ENCODE measurements at places on chromosomes 13 and 19. TPM values are rescaled to one million over a fixed set of nuclear protein-coding genes. Genes with fewer than 3 reads are reported as not detected.

SPRED3 gene
- total RNA-seq = 1.7 TPM

PGLYRP1 gene
- not detected for total RNA-seq

NCR1 gene
- not detected for total RNA-seq

ADGRE3 gene
- not detected for total RNA-seq

LGI4 gene
- total RNA-seq = 0.70 TPM

RAB11B gene
- total RNA-seq = 66.8 TPM

C1QTNF9 gene
- total RNA-seq = not detected

RPL13A gene
- 5,481 TPM for total RNA-seq

ELANE gene
- not detected for total RNA-seq

TRPC4 gene
- total RNA-seq = not detected

SLC17A7 gene
- not detected for total RNA-seq

- DNase-seq = peak; percentile 4
These were observed 379.4 kb downstream of the KLF12 start for GRCh38 chr13:73754727-73755292.

DNA sequence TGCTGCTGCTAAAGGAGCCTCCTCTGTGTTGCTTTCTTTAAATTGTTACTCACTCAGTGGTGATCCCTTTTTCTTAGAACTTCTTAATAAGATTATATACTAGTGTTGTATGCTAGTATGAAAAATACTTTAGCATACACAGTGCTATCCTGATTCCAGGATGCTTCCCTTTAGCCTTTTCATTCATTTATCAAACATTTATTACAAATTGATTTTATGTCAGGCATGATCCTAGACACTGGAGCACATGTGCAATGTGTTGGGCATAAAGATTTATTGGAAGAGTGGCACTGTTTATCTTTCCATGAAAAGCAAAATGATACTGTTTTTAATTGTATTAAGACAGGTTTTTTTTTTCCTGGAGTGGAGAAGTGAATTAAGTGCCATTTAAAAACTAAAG lies 249.6 kb downstream of the GPC5 start:
- DNase-seq = no peak

- DNase-seq = no peak
These were observed 887.3 kb downstream of the DIAPH3 start for GRCh38 chr13:59276436-59276835.

- DNase-seq = no peak
These were observed 1246.5 kb downstream of the UQCRFS1 start for GRCh38 chr19:27966390-27966816.

DNA sequence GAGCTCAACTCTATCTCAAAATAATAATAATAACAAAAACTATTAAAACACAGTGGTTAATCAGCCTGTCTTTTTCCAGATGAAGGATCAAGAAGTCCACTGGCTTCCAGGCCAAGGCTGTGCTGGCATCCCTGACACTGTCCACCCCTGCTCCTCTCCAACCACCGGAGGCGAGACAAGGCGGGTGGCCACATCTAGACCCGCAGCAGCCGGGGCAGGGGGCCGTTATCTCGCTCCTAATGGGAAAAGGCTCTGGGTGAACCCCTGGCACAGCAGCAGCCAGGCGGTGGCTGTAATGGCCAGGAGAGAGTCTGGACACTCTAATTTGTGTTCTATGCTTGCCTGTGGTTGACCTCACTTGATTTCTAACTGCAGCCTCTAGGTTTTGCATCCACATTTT lies 158.0 kb upstream of the SOX1 start:
- DNase-seq = no peak

DNA sequence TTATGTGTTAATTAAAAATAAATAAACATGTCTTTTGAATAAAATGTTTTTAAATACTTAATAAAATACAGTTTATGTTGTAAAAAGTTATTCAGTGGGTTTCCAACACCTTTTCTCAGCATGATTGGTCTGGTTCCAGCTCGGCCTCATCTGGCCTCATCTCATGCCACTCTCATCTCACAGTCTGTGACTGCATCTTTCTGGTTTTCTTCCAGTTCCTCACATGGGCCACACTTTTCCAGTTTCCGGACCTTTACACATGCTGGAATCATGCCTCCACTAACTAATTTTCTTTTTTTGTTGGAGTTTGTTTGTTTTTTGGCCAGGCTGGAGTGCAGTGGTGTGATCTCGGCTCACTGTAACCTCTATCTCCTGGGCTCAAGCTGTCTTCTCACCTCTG lies 82.5 kb downstream of the RUBCNL start:
- no peak for DNase-seq

DNA sequence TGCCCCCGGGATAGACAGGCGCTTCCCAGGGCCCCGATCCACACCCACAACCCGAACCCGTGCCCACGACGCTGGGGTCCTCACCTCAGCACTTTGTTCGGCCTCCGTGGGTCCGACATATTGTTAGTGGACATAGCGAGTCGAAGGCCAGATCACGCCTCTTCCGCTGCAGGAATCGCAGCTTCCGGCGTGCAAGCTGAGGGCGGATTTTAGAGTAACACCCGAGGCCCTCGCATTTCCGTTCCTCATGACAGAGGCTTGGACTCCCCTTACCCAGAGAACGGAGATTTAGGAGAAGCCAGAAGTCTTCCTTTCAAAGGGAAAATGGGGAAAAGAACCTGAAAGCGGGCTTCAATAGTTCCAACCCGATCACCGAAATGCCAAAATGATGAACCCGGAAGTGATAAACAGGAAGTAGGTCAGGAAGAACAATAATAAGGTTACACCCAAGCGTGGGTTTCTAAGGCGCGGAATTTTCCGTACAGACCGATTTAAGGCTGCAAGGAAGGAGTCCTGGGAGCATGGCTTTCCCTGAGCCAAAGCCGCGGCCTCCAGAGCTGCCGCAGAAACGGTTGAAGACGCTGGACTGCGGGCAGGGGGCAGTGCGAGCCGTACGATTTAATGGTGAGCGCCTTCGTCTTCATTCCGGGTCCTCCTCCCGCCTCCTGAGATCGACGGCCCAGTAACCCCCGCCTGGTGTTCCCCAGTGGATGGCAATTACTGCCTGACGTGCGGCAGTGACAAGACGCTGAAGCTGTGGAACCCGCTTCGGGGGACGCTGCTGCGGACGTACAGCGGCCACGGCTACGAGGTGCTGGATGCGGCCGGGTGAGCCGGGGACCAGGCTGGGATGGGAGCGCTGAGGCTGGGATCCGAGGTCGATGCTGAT lies 2.9 kb downstream of the WDR83 start:
- peak; percentile 62 for DNase-seq

DNA sequence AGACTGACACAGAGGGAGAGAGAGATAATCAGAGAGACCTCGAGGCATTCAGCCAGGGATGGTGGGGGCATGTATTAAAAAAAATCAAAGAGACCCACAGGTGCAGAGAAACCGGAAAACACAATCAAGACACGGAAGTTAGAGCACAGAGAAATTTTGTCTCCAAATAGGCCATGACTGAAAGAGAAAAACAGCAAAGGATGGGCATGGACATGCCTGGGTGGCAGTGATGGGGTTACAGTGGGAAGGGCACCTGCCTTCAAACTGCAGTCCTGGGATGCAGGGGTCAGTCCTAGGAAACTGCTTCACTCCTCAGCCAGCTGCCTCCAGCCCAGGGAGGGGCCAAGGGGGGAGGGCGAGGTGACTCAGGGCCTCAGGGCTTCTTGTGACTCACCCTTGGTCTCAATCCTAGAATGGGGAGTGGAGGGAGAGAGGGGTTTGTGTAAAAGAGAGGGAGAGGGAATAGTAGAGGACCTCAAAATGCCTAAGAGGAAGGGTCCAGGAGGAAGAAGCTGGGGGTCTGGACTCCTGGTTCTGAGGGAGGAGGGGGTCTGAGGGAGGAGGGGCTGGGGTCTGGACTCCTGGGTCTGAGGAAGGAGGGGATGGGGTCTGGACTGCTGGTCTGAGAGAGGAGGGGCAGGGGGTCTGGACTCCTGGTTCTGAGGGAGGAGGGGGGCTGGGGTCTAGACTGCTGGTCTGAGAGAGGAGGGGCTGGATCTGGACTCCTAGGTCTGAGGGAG lies 3.6 kb upstream of the KCNN4 start:
- peak; percentile 42 for DNase-seq

GRCh38 chr13:51833980-51834379 lies 11.0 kb downstream of the TMEM272 start:
- DNase-seq = no peak

- no peak for DNase-seq
These were observed 158.7 kb upstream of the RNF113B start for GRCh38 chr13:98335721-98336120.

DNA sequence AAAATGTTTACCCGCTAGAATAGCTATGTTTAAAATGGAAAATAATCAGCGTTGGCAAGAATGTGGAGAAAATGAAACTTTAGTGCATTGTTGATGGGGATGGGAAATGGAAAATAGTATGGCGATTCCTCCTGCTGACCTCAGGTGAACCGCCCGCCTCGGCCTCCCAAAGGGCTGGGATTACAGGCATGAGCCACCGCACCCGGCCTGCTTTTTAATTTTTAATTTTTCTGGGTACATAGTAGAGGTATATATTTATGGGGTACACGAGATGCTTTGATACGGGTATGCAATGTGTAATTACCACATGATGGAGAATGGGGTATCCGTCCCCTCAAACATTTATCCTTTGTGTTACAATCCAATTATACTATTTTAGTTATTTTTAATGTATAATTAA lies 7.3 kb upstream of the NLRP8 start:
- DNase-seq = no peak

DNA sequence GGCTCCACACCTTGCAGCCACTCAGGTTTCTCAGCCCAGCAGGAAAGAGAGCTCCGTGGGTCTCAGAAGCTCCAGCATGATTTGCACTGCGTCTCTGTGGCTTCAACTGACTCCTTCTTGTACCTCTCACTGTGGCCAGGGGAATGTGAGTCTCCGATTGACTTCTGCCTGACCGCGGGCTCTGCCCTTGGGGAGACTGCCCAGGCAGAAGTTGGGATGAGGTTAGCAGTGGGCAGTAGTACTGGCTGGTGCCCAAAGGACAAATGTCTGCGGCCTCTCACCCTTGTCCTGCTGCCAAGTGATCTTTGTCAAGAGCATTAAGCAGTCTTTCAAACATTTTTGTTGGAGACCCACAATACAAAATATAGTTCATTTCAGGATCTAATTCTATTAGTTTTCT lies 34.4 kb upstream of the FXYD3 start:
- DNase-seq = no peak

DNA sequence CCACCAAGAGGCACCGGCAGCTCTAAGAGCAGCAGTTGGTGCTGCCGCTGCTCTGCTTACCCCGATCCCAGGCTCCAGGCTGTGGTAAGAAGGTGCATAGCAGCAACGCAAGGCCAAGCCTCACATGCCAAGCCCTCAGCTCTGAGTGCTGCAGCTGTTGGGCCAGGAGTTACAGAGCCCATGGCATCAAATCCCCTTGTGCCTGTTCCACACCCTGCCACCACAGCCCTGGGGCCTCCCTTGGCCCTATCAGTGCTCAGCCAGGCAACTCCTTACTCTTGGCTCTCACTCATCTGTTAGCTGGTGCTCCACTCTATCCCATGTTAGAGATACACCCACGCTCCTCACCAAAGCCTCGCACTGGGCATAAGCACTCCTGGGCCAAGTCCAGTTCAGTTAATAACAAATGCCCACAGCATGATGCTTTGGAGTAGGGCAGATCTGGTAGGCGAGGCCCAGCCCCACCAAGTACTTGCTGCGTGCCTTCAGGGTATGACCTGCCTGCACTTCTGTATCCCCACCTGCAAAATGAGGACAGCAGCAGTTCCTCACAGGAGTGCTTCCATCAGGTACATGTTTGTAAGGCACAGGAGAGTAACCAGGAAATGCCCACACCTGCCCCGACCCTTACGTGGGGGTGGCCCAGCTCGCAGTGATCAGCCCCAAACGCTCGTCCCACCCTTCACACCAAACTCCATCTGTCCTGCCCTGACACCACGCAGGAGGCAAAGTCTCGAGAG lies 16.2 kb downstream of the AKAP8L start:
- DNase-seq = no peak

DNA sequence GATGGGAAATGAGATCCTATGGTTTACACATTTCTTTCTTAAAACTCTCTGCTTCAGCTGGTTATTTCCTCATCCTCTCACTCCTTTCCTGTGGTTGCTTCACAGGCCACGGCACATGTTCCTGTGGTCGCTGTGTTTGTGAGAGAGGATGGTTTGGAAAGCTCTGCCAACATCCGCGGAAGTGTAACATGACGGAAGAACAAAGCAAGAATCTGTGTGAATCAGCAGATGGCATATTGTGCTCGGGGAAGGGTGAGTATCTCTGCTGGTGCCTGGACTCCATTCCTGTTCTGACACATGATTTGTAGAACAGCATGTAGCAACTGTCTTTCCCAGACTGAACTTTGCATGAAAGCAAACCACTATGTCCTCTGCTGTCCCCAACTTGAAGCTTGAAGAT lies 254.2 kb downstream of the ITGBL1 start:
- peak; percentile 59 for DNase-seq

- DNase-seq = no peak
These were observed 33.5 kb upstream of the ITM2B start for GRCh38 chr13:48199404-48199946.

DNA sequence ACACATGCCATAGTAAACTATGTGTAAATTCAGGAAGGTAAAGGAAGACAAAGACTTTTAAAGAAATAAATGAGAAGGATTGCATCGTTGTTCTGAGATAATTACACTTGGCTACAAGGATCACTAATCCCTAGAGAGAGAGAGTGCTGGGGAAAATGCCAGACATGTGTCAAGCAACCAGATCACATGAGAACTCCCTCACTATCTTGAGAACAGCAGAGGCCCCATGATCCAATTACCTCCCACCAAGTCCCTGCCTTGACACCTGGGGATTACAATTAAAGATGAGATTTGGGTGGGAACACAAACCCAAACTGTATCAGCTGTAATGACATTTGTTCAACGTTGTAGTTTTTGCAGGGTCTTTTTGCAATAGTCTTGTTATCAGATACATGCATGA lies 1600.9 kb upstream of the MIR17HG start:
- DNase-seq = no peak

GRCh38 chr13:39597838-39598237 lies 5.2 kb downstream of the LHFPL6 start:
- DNase-seq = no peak

DNA sequence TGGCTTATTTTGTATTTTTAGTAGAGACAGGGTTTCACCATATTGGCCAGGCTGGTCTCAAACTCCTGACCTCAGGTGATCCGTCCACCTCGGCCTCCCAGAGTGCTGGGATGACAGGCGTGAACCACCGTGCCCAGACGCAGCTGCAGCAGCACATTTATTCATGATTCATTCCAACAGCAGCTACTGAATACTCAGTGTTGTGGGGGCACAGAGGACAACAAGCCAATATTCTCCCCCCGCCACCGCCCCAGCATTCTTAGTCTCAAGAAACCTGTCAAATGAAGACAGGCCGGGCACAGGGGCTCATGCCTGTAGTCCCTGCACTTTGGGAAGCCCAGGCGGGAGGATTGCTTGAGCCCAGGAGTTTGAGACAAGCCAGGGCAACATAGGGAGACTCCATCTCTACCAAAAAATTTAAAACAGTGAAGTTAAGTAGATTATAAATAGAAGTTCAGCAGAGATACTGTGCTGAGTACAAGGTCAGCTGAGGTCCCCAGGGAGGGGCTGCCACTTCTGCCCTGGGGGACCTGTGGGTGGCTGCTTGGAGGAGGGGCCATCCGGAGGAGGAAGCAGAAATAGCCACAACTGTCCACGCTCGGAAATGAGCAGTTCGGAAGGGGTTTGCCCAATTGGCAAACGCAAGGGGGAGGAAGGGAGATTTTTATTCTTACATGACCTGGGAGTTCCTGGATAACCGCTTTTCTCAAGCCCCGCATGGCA lies 4.3 kb downstream of the DOT1L start:
- DNase-seq = no peak

- no peak for DNase-seq
These were observed 13.0 kb upstream of the ZNF460 start for GRCh38 chr19:57267291-57267690.

- peak; percentile 94 for DNase-seq
These were observed 4.0 kb upstream of the ZFP36 start for GRCh38 chr19:39402346-39403300.

GRCh38 chr19:57934820-57935665 lies at the start of gene ZNF418:
TSS of gene ZNF418 (minus strand) at chr19:57935402. CDS start at chr19:57933822, 1,580 bp downstream.
- peak; percentile 76 for DNase-seq
